ENCODE measurements at places on chromosomes 7 and 10.

- DNase-seq = no peak
Measured at GRCh38 chr7:40682696-40683095, 547.9 kb downstream of the SUGCT start.

- DNase-seq = no peak
Measured at GRCh38 chr10:63553473-63553872, 32.3 kb downstream of the REEP3 start.

DNA sequence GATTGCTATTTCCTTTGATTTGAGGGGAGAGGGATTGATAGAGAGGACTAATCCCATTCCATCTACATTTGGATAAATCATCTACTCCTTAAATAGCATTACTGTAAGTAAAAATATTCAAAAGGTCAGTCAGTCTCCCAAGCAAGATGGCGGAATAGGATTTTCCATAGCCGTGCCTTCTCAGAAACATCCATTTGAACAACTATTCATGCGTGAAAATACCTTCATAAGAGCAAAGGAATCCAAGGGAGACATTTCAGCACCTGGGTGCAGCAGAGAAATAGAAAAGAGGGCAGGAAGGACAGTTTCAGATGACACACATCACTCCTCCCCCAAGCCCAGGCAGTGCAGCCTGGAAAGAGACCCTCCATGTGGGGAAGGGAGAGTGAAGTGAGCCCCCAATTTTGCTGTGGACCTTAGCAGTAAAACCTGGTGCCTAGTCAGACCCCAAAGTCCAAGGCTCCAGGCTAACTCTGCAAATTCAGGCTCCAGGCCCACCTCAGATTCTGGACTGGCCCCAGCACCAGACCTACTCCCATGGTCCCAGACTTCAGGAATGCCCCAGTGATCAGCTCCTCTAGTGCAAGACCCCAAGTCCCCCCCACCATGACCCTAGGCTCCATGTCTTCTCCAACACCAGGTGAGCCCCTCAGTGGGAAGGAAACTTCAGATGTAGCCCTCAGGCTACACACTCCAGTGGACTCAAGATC lies 104.3 kb upstream of the LANCL2 start:
- DNase-seq = no peak

GRCh38 chr10:85795460-85795859 lies 571.1 kb downstream of the GRID1 start:
- DNase-seq = no peak

- no peak for DNase-seq
Measured at GRCh38 chr7:102064361-102065025, 222.2 kb upstream of the SH2B2 start.

DNA sequence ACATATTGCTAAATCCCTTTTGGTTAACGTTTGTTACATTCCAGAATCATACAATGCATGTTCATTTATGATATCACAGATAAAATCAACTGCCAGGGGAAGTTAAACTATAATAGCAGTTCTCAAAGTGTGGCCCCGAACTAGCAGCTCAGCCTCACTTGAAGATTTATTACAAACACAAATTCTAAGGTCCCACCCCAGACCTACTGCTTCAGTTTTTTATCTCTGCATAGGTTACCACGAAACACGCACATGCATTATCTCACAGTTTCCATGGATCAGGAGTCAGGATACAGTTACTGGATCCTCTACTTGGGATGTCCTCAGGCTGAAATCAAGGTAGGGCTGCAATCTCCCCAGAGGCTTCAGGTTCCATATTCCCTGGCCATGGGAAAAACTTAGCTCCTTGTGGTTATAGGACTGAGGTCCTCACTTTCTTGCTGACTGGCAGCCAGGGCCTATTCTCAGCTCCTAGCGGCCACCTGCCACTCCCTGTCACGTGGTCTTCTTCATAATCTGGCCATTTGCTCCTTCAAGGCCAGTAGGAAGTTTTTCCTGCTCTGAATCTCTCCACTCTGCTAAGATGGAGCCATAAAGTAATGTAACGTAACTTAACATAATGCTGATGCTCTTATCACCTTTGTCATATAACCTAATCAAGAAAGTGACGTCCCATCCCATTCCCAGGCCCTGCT lies 50.5 kb upstream of the YAE1 start:
- no peak for DNase-seq

GRCh38 chr7:29119538-29119937 lies 26.8 kb downstream of the CPVL start:
- no peak for DNase-seq

DNA sequence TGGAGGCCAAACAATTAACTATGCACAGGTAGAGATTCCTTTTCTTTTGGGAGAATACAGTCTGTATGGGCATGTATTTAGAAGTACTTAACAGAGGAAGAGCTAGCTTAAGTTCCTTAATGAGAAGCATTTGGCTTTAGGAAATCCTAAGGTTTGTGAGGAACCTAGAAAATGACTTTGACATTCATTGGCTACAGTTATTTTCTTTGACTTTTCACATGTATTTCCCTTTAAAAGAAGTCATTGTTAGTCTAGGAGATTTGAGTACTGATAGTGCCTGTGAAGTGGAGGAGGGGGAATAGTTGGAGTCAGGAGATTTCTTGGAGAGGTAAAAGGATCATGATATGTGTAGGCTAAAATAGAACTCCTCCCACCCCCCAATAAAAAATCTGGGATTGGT lies 3.6 kb downstream of the HELLS start:
- no peak for DNase-seq

GRCh38 chr10:57905861-57906260 lies 361.8 kb downstream of the IPMK start:
- DNase-seq = no peak

- DNase-seq = no peak
Measured at GRCh38 chr10:124027651-124028050, 65.7 kb downstream of the CHST15 start.

DNA sequence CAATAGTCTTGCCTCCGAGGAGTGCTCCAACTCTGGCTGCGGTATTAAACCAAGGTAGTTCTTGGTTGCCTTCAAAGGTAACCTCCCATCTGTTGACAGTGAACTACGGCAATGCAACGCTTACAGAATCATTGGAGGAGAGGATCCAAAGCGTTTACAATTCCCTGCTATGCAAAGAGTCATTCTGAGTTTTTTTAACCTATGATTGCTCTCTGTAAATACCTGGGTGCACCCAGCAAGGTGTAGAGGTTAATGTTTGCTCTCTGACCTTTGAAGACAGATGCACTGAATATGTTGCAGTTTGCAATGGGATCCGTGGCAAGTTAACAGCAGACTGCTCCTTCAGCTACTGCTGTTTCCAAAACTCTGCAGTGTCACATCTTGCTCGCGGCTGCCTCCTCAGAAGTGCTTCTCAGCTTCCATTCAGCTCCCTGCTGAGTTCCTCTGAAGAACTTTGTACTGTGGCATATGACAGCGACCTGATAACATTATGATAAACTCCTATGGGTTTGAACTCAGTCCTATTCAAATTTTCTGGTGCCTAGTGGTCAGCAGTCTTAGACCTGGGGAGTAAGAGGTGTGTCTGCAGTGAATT lies 29.0 kb downstream of the KIAA1217 start:
- no peak for DNase-seq

- no peak for DNase-seq
Measured at GRCh38 chr7:91112902-91113341, 151.3 kb upstream of the FZD1 start.

GRCh38 chr7:143987513-143987912 lies 12.6 kb upstream of the OR6B1 start:
- no peak for DNase-seq

DNA sequence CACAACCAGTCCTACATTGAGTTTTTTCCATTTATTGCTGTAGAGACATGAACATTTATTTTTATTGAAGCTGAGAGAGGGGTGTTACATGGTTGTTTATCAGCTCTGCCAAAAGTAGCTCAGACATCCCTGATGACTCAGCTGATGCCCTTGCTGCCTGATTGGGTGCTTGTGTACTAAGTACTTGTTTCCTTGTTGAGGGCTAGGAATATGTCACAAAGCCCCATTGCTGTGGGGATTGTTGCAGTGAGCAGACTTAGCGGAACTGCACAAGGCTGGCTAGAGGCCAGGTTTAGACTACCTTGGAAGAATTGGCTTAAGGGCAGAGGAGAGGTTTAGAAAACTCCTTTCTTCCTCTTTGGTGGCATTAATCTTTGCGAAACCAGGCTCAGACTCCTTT lies 110.6 kb downstream of the AUTS2 start:
- DNase-seq = no peak

GRCh38 chr10:111986079-111986478 lies 197.5 kb downstream of the GPAM start:
- DNase-seq = no peak

DNA sequence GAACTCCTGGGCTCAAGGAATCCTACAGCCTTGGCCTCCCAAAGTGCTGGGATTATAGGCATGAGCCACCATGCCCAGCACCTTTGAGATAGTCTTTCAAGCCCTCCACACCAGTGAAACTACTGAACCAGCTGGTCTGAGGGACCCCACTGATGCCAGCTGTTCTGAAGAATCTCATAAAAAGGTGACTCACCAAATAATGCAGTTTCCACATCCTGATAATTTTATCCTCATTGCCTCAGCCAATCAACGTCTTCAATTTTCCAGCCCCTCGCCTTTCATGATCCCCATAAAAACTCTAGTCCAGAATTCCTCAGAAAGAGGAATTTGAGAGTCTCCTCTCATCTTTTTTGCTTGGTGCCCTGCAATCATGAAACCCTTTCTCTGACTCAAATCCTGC lies 1691.6 kb upstream of the LRRTM3 start:
- DNase-seq = no peak

DNA sequence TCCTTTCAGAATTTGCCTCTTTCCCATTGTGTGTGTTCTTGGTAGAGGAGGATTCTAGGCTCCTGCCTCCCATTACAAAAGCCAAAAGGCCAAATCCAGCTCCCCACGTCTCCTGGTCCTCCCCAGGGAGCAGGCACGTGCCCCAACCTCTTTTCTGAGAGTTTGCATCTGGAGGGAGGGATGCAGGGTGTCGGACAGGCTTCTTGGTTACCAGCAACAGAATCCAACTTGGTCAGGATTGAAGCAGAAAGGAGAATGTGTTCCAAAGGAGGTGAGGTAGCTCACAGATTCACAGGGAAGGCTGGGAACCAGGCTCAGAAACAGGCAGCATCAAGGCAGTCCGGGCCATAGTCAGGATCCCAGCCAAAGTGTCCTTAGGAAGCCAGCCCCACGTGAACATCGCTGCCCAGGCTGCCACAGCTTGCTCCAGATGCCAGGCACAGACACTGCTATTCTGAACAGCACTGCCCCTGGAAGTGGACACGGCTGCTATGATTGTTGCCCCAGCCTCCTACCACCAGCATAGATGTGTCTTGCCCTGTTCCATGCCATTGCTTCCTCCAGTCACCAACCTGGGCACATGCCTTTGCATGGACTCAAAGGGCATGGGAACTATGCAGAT lies 264.2 kb upstream of the ZMIZ1 start:
- DNase-seq = no peak

- DNase-seq = no peak
Measured at GRCh38 chr10:112815269-112816032, 134.6 kb upstream of the TCF7L2 start.

- no peak for DNase-seq
Measured at GRCh38 chr7:105849122-105849855, 27.1 kb downstream of the ATXN7L1 start.

DNA sequence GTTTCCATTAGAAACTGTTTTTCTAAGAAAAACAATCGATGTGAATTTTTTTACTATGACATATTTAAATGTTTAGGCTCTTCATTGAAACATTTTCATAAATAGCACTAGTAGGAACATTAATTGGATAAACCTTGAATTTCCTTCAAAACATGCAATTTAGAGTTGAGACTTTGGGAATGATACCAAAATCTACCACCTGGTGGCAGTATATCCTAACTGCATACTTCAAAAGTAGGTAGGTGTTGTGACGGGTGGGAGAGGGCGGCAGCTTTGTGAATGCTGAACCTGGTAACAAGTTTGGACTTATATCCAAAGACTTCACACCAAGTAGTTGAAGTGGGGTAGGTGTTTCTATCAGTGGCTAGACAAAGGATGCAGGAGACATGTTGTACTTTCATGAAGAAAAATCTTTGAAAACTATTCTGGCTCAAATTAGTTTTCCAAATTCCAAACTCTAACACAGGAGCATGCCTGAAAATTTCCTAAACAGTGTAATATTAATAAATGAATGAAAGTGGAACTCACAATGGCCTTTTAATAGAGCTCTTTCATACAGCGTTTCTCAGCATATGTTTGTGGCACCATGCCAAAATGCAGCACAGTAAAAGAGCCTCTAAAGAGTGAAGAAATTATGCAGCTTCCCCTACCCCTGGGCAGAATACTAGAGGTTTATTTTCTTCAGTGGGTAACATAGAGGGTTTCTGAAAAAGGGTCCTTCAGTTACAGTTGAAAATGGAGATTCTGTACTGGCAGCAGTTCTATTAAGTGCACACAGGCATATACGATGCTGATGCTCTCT lies 201.0 kb upstream of the TPK1 start:
- DNase-seq = peak; percentile 79

DNA sequence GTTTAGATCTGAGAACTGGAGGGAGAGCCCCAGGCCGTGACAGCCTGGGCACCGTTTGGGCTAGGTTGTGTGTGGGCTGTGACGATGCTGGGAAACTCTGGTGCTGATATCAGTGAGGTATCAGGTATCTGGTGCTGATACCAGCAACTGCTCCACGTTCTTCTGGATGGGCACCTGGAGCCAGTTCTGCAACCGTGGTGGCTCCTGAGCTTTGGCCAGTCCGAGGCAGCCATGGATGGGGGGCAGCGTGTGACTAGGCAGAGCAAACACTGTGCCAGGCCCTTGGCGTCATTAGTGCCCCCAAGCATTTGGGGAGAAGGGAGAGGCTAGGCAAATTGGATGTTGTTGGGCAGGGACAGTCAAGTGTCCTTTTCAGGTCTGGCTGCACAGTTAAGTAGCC lies 57.9 kb downstream of the ZNF467 start:
- no peak for DNase-seq

DNA sequence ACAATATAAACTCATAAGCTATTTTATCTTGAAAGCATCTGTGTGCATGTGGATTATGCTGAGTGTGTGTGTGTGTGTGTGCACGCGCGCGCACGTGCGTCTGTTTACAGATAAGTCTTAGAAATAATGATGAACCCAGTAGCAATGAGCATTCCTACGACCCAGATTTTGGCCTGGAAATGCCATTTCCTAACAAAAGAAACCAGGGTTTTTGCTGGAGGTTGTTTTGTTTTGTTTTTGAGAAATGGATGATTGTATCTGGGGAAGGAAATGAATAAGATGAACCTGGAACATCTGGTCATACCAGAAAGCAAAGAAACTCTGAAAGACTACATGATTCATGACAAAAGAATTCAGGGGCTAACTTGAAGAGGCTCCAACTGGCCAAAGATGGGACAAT lies 22.1 kb upstream of the LMOD2 start:
- DNase-seq = no peak

DNA sequence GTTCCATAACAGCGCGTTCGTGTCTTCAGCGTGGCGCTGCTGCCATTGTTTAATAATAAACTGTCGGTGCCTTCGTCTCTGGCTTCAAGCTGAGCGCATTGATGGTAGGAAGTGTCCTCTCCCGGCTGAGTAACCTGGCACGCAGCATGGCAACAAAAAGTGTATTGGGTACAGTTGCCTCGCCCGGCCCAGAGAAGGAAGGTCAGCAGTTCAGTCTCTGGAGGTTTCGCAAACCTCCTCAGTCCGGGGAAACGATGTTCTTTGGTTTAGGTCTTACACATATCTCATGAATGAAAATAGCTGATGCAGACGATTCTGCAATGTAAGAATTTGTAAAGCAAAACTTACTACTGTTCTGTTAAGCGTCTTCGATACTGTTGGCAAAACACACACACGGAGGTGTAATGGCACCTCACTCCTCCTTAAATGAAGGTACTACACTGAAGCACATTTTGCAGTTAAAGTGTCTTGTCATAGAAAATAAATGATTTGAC lies 739 bp upstream of the CCDC186 start:
- peak; percentile 33 for DNase-seq

- no peak for DNase-seq
Measured at GRCh38 chr7:139875821-139876241, 46.8 kb downstream of the TBXAS1 start.

- DNase-seq = no peak
Measured at GRCh38 chr7:92872701-92873100, 36.3 kb upstream of the CDK6 start.
